ENCODE measurements at places on chromosomes 7 and 10. TPM values are rescaled to one million over a fixed set of nuclear protein-coding genes. Genes with fewer than 3 reads are reported as not detected.

The JCAD gene
- 119 TPM for total RNA-seq

The PARP12 gene
- 20.6 TPM for total RNA-seq

The CPN1 gene
- total RNA-seq = not detected

The TAS2R3 gene
- total RNA-seq = 1.8 TPM

The MRLN gene
- not detected for total RNA-seq

The CCL24 gene
- not detected for total RNA-seq

The LIMK1 gene
- total RNA-seq = 15.0 TPM

The DNAJC9 gene
- total RNA-seq = 10.2 TPM

The TAC1 gene
- total RNA-seq = 14.4 TPM

The MPP7 gene
- total RNA-seq = 36.2 TPM

GRCh38 chr7:116779931-116780330 is 82.5 kb upstream of the CAPZA2 start:
- DNase-seq = no peak

- DNase-seq = no peak
Measured at GRCh38 chr10:71998119-71998839, 34.1 kb downstream of the CHST3 start.

GRCh38 chr7:150447966-150448788 is 2.3 kb upstream of the GIMAP8 start:
- DNase-seq = no peak

GRCh38 chr7:139899328-139899955 is 70.4 kb downstream of the TBXAS1 start:
- DNase-seq = no peak

GRCh38 chr7:1204460-1205140 is 28.1 kb upstream of the UNCX start:
- no peak for DNase-seq

DNA sequence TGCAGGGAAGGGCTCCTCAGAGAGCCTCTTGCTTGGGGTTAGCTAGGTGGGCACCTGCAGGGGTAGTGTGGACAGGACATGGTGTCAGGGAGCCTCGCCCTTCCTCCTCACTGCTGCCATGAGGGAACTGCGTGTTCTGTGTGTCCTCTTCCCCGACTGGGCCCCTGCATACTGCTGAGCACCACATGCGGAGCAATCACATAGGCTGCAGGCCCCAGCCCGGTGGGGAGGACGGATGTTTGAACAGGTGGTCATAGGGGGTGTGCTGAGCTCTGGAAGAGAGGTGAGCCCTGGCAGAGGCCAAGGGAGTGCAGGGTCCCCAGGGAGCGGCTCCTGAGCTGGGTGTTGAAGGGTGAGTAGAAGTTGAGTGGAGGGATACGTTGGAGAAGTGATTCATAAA is 48.3 kb upstream of the ZMIZ2 start:
- no peak for DNase-seq

- DNase-seq = no peak
Measured at GRCh38 chr7:83947260-83947659, 247.3 kb downstream of the SEMA3A start.

- no peak for DNase-seq
Measured at GRCh38 chr7:6691103-6691502, 15.6 kb downstream of the ZNF12 start.

DNA sequence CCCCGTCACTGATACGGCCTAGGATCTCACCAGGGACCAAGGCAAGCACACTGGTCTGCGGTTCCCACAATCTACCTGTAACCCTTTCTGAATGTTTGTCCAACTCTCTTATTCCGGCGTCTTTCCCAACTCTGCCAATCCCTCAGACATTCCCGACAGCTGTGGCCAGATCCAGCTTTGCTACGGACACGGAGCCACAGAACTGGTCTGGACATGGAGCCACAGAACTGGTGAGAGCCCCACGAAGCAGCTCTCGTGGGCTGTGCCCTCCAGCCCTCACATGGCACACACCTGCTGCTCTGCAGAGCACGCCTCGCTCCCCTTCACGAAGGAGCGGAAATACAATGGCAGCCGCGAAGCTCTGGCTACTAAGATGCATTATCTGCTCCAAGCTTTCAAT is 376.8 kb downstream of the DNAJB6 start:
- DNase-seq = peak; percentile 42

DNA sequence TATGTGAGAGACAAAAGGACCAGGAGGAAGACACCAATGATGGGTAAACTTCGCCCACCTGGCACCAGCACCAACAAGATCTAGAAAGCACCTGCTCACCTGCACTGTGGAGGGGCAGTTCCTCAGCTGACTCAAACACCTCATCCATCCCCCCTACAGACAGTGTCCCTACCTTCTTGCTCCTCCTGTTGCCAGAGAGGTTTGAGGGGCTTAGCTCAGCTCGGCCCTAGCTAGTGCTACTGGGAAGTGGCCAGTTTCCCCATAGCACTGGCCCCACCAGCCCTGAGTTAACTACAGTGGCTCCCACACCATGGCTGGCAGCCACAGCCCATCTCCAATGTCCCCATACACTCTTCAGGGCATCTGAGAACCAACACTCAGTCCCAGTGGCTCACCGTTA is 70.8 kb downstream of the GRID1 start:
- DNase-seq = peak; percentile 25

DNA sequence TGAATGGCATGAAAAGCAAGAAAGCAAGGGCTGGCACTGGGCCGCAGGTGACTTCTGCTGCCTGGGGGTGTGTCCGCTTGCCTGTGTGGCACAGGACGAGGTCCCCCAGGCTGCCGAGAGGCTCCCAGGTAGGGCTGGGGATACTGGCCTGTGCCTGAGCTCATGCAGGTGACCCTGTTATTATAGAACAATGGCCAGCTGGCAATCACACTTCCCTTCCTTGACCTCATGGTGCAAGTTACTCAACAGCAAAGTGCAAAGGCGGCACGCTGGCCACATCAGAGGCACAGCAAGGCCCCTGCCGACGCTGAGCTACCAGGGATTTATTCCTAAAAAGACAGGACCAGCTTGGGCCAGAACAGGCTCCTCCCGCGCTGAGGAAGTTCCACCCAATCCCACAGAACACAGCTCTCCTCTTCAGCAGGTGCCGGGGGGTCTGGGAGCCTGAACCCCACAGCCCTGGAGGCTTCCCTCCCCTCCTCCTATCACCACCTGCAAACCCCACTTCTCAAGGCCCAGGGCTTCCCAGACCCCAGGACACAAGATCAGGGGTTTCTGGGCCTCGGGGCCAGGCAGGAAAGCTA is 1.4 kb upstream of the ADAM8 start:
- no peak for DNase-seq

- DNase-seq = peak; percentile 63
Measured at GRCh38 chr7:76509931-76510877, at the start of gene UPK3B. Gene UPK3B (plus strand): TSS chr7:76510552. CDS start chr7:76510653, 101 bp downstream.

- DNase-seq = no peak
Measured at GRCh38 chr10:72561745-72562166, 64.1 kb downstream of the MICU1 start.

DNA sequence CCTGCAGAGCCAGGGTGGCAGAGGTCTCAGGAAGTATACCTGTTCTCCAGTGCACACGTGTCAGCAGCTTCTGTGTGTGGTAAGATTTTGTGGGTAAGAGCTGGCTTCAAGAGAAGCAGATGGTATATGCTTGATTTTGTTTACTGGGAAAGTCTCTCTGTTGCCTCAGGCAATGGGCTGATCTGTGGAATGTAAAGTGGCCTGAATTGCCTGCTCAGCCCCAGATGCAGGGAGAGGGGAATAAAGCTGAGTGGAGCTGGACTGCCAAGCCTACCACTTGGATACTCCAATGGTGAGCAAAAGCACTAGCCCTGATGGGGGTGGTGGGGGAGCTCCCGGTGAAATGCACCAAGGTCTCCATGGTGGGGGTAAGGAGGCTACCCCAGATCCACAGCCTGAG is 156.1 kb downstream of the WDR11 start:
- no peak for DNase-seq

DNA sequence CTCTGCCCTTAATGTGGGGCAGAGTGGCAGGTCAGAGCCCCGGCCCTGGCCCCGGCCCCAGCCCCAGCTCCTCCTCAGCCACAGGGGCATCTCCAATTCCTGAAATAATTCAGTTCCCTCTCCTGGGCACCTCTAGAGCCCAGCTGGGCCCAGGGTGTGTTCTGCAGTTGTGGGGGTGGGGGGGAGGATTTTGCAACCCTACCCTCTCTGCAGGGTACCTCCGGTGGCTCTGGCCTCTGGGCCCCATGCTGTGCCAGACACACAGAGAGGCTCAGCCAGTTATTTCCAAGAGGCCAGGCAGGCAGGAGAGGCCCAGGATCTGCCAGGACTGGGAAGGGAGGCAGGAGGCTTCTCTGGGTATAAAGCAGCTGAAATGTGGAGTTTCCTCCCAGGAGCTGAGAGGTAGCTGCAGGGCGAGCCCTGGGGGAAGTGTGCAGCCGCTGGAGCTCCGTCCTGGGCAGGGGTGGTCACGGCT is 47.9 kb downstream of the PWWP2B start:
- no peak for DNase-seq

DNA sequence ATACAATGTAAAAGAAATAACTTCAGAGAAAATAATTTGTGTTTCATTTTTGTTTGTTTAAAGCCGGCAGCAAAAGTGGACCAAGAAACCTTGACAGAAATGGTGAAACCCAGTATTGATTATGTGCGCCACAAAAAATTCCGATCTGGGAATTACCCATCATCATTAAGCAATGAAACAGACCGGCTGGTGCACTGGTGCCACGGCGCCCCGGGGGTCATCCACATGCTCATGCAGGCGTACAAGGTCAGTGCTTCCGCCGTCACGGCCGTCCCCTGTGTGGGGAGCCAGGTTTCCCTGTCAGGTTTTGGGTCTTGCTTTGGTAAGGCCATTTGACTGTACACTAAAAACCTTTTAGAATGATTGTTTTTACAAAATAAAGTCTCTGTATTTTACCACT is 46.7 kb downstream of the LANCL2 start:
- DNase-seq = no peak

- DNase-seq = no peak
Measured at GRCh38 chr10:52741851-52742250, 30.7 kb downstream of the MBL2 start.

- no peak for DNase-seq
Measured at GRCh38 chr7:24724451-24725190, 32.6 kb downstream of the GSDME start.

DNA sequence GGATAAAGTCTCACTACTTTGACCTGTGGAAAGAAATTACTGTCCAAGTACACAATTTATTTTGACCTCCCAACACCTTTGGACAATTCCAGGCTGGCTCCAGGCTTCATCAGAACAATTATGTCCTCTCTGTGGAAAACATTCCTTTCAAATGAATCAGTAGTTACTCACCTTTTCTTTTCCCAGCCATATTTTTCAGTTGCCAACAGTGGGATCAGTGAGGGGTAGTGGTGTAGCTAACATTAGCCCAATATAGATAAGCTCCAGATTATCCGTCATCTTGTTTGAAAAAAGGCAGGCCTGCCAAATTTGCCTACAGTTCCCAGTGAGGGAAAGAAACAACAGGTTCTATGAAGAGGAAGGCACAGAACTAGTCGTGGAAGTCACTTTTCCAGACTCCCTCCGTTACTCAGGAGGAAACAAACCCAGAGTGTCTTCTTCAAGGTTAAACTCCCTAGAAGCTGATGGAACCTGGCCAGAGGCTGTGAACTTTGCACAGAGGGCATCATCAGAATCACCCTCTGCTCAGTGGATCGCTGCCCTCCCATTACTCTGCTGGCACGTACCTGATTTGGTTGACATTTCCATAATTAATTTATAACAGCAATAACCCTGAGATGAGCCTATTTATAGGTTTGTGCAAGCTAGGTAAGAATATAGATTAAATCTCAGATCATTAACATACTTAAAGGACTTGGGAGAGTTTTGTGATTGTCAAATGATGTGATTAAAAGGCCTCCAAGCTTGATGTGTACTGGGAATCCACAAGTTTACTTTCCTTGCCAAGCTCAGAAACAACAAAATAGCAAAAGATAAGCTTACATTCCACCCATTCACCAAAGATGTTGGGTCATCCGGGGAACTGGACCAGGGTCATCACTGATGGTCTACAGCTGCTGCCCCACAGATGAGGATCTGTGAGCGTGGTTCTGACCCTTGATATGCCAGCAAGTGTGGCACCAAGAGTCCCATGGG is 654.6 kb upstream of the GALNT17 start:
- DNase-seq = no peak

DNA sequence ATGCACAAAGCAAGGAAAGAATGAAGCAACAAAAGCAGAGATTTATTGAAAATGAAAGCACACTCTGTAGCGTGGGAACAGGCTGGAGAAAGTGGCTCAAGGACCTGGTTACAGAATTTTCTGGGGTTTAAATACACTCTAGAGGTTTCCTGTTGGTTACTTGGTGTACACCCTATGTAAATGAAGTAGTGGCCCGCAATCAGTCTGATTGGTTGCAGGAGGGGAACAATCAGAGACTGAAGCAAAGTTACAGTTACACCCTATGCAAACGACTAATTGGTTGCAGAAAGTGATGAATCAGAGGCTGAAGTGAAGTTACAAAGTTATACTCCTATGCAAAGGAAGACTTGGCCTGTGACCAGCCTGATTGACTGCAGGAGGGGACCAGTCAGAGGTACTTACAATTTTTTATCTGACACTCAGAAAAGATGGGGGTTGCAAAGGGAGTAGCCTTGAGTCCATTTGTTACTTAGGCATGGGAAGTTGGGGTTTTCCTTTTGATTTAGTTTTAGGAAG is 3.6 kb upstream of the MTPN start:
- DNase-seq = no peak

- DNase-seq = no peak
Measured at GRCh38 chr7:135372222-135372621, 137.7 kb downstream of the CNOT4 start.

DNA sequence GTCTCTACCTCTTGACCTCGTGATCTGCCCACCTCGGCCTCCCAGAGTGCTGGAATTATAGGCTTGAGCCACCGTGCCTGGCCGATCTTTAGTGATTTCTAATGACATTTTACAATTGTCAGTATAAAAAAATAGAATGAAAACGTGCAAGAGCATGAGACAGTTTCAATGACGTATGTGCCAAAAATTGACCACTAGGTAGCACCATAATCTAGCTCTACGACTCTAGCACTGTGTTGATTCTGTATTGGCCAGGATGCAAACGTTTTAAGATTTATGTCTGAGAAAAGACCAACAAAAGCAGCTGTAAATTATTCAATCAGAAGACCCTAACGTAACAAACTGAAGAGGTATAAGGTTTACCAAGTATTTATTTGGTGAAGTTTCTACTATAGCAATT is 25.4 kb upstream of the EXOC6 start:
- DNase-seq = no peak

DNA sequence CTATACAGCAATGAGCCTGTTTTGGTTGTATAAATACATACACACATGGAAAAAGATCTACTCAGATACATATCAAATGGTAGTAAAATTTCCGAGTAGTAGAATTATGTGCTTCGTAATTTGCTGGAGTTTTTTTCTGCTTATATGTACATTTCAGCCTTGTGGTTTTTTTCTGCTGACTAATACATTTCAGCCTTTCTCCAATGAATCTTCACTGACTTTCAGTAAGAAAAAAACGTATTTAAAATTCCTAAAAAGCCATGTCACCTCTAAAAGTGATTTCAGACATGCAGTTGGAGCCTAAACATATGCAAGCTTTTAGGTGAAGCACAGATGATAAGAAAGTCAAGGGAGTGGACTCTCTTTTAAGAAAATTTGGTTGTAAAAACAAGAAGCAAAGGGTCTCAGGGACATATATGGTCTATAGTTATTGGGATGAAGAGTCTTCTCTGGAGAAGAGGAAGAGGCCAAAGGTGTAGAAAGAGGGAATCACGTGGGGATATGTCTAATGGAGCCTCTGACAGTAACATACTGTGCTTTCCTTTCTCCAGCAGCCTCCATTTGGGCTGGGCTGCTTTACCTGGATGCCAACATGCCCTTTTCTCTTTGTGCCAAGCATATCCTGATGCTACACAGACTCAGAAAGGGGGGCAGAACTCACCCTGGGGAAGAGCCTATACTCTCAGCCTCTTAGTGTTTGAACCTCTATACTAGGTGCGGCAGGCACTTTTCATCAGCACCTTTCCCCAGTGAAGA is 2.4 kb downstream of the AMPH start:
- DNase-seq = no peak

Measured in sigmoid colon (tissue), 7 donors.